ENCODE measurements at places on chromosomes 11 and 22.

- DNase-seq, result no peak
Measured at GRCh38 chr11:34970480-34970879, 54.1 kb downstream of the PDHX start.

DNA sequence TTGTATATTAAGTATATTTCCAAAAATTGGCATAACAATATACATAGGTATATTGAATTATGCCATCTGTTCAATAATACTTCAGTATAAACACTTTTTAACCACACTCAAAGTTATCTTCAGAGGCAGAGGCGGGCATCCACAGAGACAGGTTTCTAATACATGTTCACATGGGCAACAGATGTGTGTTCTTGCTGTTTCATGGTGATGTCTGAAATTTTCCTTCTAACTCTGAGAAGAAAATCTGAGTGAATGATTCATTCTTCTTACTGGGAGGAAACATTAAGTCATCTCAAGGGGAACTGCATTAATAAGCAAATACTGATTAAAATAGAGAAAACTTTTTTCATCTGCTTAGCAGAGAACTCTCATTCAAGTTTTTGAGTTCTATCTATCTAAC, 1074.5 kb downstream of the LRRC4C start:
- no peak for DNase-seq

DNA sequence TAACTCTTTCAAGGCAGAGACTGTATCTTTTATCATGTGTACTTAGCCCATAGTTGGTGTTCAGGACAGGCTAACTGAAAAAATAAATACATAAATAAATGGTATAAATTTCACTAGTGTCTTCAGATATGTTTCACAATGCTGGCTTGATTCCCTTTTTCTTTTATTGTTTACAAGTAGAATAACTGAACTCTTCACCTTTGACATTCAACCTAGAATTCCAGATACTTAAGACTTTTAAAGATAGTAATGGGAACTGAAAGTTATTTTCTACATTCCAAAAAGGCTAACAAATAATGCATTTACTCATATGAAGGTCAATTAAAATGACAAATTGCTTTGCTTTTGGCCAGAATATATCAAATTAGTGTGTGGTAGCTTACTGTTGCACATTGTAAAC, 411.3 kb upstream of the TENM4 start:
- DNase-seq, result no peak

DNA sequence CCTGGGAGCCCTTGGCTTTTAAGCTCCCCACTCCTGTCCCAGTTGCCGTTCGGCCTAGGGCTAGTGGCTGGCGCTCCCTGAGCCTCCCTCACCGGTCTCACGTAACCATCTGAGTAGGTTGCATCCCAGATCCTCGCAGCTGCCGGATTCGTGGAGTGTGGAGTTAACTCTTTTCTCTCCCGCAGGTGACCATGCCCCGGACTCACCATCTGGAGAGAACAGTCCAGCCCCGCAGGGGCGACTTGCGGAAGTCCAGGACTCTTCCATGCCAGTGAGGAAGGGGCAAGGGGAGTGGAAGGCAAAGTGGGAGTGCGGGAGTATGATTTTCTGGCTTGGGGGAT, 902 bp downstream of the MUS81 start:
- DNase-seq, result no peak

- DNase-seq, result no peak
Measured at GRCh38 chr11:115765803-115766239, 261.6 kb upstream of the CADM1 start.

- DNase-seq, result no peak
Measured at GRCh38 chr11:13098063-13098462, 88.9 kb downstream of the RASSF10 start.

DNA sequence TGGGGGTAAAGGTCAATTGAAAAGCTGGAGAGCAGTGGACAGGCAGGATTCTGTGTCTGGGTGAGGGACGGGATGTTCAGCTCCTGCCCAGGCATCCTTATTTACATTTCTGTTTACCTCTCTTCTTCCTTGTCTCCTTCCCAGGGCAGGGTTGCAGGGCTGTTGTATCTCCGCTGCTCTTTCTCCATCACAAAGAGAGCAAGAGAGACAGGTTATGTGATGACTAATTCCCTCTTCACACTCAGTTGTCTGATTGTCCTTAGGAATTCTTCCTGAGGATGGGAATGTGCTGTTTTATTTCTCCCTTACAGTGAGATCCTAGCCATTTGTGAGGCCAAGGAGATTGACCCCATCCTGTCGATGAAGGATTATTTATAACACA, 104.9 kb downstream of the VPREB1 start:
- no peak for DNase-seq

DNA sequence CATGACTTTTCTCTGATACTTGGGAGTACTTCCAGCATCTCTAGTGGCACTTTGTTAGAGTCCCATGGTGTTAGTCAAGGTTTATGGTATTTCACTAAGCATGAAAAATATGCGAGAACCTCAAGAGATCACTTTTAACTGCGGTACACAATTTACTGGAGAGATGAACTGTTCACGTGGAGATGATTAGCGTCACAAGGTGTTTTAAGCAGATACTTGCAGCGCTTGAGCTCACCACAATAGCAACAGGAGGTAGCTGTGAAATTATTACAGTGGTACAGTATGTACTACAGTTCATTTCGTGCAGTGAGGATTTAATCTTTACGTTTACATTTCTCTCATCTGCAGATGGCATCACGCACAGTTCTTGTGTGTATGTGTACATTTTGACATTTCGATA, 4.5 kb downstream of the PARVA start:
- DNase-seq, result no peak

DNA sequence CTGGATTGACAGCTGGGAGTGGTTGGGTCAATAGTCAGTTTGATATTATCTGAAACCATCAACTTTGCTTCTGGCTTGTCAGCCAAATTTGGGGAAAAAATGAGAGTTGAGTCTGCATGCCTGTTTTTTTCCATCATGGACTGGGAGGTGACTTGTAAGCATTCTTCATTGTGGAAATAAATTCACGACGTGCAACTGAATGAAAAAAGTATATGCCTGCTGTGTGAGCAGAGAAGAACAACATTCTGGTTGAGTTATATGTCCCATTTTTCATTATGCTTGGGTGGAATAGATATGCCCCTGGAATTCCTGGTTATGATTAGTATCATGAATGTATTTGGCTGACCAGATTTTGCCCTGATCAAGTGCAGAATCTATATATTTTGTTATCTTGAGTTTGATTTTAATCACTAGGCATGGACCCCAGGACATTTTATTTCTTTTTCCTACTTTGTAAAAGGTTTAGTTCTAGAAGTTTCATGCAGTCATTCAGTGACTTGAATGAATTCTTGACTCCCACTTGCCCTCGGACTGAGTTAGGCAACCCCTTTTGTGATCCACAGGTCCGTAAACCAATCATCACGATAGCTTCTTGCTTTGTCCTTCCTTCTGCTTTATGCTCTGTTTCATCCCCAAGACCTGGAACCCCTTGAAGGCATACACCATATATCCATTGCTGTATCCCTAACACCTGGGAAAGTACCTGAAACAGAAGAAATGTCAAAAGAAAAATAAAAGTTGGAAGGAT, 205.8 kb downstream of the NAV2 start:
- DNase-seq, result no peak

GRCh38 chr11:118213201-118213600, 11.6 kb downstream of the JAML start:
- no peak for DNase-seq

DNA sequence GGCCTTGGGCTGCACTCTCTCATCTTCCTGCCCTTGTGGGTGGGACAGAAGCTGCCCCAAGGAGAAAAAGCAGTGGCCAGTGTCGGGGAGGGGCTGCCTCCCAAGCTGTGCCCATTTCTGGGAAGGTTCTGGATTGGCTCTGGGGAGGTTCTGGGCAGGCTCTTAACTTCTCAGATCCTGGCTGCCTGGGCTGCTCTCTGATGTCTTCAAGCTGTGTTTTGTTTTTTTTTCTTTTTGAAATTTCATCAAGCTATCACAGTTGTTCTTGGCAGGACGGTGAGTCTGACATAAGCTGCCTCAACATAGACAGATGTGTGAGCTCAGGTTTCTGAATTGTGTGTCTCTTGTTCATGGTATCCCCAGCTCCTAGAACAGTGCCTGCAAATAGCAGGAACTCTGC, 1032.0 kb downstream of the BRD1 start:
- DNase-seq, result no peak

DNA sequence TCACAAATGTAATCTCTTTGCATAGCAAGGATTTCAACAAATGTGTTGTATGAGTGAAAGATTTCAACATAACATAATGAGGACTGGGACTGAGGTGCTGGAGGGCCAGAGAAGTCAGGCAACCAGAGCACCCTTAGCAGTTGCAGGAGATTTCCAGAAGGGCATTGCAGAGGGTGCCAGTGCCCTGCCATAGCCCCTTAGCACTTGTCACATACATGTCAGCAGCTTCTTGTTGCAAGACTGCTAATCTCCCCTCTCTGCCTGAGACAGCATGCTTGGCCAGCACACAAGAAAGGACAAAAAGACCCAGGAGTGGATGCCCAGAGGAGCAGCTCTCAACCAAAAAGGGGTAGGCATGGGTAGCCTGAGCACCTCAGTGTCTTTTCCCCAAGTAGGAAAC, 43.2 kb downstream of the BBOX1 start:
- DNase-seq, result no peak

DNA sequence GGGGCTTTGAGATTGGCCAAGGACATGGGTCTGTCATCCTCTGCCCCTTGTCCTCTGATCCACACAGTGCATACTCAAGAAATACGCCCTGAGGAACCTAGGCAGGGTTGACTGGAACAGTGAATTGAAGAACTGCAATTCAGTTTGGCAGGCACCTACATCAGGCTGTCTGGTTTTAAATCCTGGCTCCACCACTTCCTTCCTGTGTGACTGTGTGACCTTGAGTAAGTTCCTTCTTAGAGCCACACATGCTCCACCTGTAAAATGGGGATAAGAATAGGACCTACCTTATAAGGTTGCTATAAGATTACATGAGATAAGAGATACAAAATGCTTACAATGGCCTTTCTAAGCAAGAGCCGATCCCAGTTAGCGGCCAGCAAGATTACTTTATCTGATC, 15.8 kb upstream of the TCF20 start:
- DNase-seq, result no peak

GRCh38 chr11:99952816-99953215, 734.3 kb upstream of the ARHGAP42 start:
- no peak for DNase-seq

GRCh38 chr11:101706541-101706940, 122.7 kb upstream of the TRPC6 start:
- no peak for DNase-seq

GRCh38 chr11:120028181-120028896, 109.6 kb downstream of the TRIM29 start:
- no peak for DNase-seq

GRCh38 chr11:13667245-13667644, 1.2 kb upstream of the FAR1 start:
- DNase-seq, result no peak

- no peak for DNase-seq
Measured at GRCh38 chr11:132563050-132563449, 969.3 kb downstream of the OPCML start.

DNA sequence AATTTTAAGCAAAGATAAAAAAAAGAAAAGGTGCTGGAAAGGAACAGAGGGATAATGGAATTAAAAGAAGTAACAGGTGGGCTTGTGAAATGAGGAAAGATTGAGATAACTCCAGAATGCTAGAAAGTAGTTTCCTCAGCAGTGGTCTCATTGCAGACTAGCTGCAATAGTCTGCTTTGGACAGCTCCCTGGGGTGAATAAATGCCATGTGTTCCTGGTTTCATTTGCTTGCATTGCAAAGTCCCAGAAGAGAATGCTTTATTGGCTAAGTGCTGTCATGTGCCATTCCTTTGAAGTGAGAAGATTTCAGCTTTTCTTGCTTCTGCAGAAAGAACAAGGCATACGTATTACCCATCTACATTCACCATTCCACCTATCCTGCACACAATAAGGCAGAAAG, 478.8 kb upstream of the RAG2 start:
- DNase-seq, result no peak

DNA sequence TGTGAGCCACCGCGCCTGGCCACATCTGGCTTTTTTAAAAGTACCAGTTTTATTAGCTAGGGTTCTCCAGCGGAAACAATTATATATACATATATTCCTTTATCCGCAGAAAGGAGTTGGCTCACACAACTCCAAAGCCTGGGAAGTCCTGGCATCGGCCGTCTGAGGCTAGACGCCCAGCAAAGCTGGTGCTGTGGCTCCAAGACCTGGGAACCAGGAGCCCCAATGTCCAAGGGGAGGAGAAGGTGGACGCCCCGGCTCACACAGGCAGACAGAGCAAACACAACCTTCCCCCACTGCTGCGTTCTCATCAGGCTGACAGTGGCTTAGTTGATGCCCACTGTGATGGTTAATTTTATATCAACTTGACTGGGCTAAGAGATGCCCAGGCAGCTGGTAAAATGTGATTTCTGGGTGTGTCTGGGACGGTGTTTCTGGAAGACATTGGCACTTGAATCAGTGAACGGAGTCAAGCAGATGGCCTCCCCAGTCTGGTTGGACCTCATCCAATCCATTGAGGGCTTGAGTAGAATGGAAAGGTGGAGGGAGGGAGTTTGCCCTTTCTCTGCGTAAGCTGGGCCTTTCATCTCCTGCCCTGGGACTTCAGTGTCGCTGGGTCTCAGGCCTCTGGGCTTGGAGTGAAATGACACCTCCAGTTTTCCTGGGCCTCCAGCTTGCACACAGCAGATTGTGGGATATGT, 904.4 kb downstream of the BRD1 start:
- DNase-seq, result no peak

DNA sequence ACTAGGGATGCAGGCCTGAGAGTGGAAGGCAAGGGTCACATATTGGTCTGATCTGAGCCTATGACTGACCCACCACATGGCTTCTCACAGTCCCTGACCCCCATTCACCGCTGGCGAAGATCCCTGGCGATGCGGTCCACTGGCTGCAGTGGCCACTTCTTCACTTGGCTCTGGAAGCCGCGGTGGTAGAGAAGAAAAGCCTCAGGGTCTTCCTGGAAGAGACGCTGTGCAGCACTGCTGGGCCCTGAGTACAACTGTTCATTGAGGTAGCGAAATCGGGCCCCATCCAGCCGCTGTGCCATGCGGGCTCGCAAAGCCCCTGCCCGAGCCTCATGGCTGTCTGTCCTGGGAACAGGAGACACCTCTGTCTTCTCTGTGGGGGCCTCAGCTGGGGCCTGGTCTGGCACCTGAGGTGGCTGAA, 2.4 kb downstream of the RRP8 start:
- DNase-seq, result no peak

DNA sequence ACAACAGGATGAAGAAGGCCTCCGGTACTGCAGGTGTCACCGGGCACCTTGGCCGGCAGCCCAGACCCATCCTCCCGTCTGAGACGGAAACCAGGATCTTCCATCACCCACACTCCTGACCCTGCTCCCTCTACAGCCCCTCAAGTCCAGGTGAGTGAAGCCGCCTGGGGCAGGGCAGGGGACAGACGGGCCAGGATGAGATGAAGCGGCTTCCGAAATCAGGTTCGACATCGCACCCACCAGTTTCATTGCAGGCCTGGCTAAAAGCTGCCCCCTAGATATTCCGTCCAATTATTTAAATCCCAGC, 639.1 kb downstream of the TBC1D22A start:
- DNase-seq, result no peak

GRCh38 chr11:65047581-65048422, 6.8 kb downstream of the SAC3D1 start:
- DNase-seq, result peak; percentile 32
